ENCODE measurements at places on chromosomes 13 and 19.
A peak's percentile ranks its signal among the peaks of the same experiment; 100 is the strongest.

DNA sequence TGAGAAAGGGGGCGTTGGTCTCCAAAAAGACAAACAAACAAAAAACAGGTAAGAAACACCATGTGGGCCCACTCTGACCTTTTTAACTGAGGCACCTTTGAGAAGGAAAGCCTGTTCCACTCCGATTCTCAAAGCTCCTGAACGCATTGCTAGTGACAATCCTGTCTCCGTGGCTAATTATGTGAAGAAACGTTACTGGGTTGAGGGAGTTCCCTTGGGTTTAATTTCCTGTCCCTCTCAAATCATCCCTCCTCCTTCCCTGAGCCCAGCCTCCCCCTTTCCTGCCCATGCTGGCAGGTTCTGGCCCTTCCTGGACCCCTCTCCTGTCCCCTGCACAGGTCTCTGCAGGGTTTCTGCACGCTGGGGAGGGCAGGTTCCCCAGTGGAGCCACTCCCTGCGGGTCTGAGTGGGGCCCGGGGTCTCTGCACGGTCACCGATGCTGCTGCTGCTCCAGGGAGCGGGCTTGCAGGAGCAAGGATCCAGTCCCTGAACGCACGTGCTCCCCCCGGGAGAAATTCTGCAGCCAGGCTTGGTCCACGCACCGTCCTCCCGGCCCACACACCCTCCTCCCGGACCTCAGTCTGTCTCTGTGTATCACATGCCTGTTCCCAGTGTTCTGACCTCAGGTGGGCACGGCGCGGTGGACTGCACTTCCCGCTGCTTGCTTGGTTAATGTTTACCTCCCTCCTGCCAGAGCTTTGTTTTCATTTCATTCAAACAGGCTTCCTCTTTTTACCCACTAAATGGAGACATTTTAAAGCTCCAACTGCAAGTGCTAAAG is 76.4 kb upstream of the MCF2L start:
- no peak for DNase-seq

DNA sequence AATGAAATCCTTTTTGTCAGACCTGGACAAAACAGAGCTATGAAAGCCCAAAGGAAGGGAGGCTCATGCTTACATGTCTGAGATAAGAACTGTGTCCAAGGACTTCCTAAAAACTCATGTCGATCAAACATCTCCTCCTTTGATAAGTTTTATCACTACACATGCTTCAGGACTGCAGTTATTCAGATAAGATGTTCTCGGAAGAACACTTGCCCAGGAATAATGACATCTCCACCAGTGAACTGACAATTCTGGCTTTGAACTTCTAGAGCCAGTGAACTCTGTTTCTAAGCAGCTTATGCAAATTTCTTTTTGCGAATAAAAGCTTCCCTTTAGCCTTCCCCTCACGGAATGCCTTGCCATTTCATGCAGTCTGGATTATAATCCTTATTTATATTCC is 561.6 kb downstream of the TBC1D4 start:
- no peak for DNase-seq

DNA sequence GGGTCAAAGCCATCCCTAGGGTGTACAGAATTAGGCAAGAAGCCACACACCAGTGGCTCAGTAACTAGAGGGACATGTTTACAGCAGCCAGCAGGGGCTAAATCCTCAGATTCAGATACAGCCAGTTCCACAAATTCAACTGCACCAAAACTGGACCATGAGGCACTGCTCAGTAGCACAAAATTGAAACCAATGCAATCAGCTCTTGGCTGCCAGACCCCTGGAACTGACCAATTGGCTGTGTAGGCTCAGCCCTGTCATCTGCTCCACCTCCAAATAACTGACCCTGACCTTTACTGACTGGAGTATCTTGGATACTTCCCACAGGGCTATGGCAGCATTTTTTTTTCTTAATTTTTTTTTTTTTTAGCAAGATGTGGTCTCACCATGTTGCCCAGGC is 226.5 kb downstream of the FOXO1 start:
- no peak for DNase-seq

DNA sequence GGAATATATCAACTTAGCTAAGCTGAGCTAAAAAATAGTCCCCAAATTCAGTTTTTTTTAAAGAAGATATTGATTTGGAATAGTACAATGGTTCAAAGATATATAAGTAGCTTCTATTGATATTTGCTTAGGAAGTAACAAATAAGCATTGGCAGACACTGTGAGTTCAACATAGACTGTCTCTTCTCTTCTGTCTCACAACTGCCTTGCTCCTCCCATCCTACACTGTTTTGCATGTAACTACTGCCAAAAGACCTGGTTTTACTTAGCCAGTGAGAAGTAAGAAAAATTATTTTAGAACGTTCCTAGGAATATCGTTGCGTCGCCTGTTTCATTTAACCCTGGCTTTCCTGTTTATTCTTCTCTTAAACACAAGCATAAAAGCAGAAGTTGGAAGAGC is 859.0 kb upstream of the SPRY2 start:
- no peak for DNase-seq

- no peak for DNase-seq
Measured at GRCh38 chr13:110882972-110883371, 31.9 kb downstream of the ANKRD10 start.

- no peak for DNase-seq
Measured at GRCh38 chr13:44415815-44416214, 42.2 kb downstream of the SERP2 start.

- DNase-seq, result no peak
Measured at GRCh38 chr13:25689539-25689938, 317.8 kb downstream of the ATP8A2 start.

DNA sequence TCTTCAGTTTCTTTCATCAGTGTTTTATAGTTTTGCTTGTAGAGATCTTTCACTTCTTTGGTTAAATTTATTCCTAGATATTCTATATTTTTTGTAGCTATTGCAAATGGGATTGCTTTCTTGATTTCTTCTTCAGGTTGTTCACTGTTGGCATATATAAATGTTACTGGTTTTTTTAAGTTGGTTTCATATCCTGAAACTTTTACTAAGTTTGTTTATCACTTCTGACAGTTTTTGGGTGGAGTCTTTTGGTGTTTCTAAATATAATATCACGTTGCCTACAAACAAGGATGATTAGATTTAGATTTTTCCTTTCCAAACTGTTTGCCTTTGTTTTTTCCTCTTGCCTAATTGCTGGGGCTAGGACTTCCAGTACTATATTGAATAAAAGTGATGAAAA is 109.7 kb downstream of the PAN3 start:
- no peak for DNase-seq

DNA sequence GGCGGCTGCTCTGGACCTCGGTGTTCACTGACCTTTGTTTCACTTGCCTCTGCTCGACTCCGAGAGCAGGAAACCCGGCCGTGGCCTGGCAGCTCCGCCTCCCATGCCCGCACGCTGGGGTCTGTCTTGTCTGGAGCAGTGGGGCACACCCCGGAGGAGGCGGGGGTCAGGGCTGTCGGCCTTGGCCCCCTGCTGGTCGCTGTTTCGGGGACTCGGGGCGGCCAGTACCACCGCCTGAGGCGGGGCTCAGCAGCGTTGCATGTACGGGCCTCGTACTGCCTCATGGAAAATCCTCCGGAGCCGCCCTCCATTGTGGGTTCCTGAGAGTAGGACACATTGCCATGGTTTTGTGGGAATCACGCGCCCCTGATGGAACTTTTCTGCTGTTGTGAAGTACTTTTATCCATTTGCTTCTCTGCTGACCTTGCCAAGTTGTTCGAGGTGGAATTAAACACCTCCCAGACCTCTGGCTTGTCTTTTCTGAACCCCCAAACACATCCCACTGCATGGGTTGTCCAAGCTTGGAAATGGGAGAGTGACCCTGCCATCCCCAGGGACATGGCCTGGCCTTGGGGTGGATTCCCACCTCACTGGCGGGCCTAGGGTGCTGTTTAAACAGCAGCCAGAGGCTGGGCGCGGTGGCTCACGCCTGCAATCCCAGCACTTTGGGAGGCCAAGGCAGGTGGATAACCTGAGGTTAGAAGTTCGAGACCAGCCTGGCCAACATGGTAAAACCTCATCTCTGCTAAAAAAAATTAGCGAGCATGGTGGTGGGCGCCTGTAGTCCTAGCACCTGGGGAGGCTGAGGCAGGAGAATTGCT is 5.5 kb upstream of the NDUFS7 start:
- DNase-seq, result no peak

- DNase-seq, result no peak
Measured at GRCh38 chr13:40221460-40222201, 444.8 kb downstream of the FOXO1 start.

DNA sequence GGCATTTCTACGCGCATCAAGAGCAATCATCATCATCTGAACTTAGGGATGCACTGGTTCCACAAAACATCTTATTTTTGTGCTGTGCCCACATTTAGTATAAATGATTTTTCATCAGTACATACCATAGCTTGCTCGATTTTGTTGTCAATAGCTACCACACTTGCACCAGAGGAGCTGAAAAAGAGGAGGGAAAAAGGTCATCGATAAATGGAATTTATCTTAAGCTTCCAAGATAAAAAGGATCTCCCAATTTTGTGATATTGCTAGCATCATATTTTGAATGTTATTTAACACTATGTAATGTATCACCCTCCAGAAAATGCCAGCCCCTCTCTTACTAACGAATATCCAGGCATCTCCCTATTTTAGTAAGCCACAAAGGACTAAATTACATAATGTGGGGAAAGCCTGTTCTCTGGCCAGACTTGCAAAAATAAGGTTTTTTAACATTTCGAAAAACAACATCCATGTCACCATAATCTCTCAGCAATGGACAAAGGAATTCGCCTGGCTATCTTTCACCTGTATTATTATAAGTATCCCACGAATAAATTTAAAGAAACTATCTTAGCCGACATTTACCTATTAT is 62.4 kb downstream of the SERP2 start:
- no peak for DNase-seq

- DNase-seq, result no peak
Measured at GRCh38 chr13:66377569-66377968, 852.6 kb downstream of the PCDH9 start.

GRCh38 chr13:80717776-80718175 is 376.9 kb upstream of the SPRY2 start:
- DNase-seq, result no peak

- DNase-seq, result no peak
Measured at GRCh38 chr13:97245011-97245410, 22.9 kb downstream of the MBNL2 start.

GRCh38 chr19:28435551-28436271 is 777.2 kb downstream of the UQCRFS1 start:
- no peak for DNase-seq

DNA sequence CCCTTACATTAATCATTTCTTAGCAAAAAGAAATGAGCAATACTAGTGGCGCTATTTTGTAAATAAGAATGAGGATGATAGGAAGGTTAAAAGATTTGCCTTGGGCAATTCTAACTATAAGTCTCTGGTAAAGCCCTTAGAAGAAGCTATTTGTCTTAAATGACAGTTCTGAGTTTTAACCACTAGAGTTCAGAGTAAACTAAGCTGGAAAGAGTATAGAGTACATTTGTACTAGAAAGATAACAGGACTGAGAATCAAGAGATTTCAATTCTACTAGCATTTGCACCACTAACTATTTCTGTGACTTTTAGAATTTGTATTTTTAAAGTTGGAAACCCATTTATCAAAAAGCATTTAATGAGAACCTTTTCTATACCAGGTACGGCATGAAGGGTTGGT is 750.3 kb downstream of the OLFM4 start:
- no peak for DNase-seq

- DNase-seq, result no peak
Measured at GRCh38 chr13:25901460-25902376, 150.1 kb downstream of the SHISA2 start.

DNA sequence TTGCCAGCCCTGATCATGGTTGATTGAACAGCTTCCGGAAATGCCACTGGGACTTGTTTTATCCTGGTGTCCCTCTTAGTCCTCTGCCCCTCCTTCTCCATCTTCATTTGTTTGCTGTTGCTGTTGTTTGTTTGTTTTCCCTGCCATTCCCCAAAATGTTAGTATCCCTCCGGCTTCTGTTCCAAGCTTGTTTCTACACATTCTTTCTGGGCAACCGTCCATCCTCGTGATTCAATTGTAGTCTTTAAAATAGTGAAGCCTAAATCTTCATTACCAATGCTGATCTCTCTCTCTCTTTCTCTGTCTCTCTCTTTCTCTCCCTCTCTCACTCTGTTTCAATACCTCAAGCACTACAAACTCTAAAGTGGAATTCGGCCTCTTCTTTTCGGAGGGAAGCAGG is 649.3 kb upstream of the ARGLU1 start:
- DNase-seq, result no peak

- DNase-seq, result no peak
Measured at GRCh38 chr13:22288496-22288895, 617.6 kb downstream of the FGF9 start.

- DNase-seq, result no peak
Measured at GRCh38 chr13:44903574-44903985, 85.7 kb downstream of the NUFIP1 start.

DNA sequence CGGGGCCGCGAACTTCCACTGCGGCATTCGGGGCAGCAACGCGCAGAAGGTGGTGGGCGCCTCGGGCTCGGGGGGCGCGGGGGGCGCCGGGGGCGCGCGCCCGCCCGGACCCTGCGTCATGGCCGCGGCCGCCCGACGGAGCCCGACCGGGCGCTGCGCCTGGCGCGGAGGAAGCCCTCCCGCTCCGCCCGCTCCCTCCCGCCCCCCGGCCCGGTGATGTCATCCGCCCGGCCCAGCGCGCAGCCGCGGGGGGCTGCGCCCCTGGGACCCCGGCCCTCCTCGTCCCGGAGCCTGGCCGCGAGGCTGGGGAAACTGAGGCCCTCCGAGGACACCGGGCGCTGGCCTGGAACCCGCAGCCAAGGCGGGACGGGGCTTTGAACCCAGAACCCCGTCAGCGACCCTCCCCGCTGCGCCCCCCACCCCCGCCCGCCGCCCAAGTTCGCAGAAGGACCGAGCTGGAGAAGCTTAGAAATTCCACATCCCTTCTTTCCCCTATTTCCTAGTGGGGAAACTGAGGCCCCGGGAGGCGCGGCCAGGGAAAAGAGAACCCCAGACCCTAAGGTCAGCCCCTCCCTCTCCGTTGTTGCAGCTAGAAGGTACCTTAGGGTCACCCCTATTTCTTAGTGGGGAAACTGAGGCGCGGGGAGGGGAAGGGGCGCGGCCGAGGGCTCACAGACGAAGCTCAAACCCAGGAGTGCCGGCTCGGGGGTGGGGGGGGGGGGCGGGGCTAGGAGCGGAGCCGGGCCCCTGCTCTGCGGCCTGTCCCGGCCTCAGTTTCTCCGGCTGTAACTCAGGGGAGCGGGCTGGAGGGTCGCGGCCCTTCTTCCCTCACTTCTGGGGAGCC is at the start of gene SHC2:
SHC2 (minus strand) TSS at position 157 of the 844 bp plus-strand sequence; CDS start at position 120, 37 bp downstream.
- peak; percentile 30 for DNase-seq

GRCh38 chr13:84358601-84359000 is 476.3 kb upstream of the SLITRK1 start:
- DNase-seq, result no peak

- no peak for DNase-seq
Measured at GRCh38 chr13:61756031-61756430, 340.4 kb upstream of the PCDH20 start.

DNA sequence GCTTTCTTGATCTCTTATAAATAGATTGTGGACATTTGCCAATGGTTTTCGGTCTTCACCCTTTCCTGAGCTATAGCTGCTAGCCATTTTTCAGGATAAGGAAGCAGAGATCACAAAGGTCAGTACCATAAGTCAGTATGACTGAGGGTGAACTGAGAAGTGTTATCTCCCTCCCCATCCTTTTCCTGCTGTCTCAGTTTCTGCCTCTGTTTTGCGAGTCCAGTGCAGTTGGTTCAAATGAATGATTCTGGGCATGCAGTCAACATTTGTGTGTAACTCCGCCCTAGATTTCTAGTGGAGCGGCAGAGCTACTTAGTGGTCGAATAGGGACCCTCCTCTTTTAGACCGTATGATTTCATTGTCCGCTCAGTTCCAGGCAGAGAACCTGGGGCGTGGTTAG is 460.8 kb upstream of the ARGLU1 start:
- DNase-seq, result no peak

Data from NCI-H1436 (cell line).